ENCODE measurements at places on chromosomes 1 and 21.

DNA sequence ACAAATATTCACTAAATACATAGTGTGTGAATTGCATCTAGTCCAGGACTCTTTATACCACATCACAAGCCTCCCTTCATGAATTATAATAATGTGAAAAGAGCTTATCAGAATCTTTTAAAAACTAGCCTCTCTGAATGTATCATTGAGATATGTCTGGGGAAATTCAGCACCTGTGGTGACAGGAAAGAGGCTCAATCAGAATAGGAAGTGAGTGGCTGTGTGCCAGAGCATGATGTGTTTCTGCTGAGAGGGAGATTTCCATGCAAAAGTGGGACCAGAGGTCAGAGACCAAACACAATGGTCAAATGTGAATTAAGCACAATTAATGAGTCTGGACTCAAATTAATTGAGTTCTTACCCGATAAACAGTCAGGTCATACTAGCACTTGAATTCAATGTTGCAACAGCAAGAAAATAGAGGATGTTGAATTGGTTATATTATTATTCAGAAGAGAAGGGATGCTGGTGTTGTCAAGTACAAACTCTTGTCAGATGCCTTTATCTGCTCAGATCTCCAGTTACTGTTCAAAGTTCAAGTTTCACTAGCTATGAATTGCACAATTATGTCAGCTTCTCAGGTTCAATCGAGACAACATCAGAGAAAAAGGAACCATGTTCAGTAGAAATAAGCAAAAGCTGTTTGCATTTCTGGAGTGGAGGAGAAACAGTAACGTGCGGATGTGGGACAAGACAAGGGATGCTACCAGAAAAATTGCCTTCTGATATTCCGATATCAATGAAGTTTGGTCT is 226.2 kb downstream of the ZNF326 start:
- DNase-seq: no peak

GRCh38 chr1:110017792-110018191 is 16.6 kb upstream of the STRIP1 start:
- no peak for DNase-seq

- no peak for DNase-seq
These were observed 7.7 kb downstream of the IFNLR1 start for GRCh38 chr1:24179251-24179840.

DNA sequence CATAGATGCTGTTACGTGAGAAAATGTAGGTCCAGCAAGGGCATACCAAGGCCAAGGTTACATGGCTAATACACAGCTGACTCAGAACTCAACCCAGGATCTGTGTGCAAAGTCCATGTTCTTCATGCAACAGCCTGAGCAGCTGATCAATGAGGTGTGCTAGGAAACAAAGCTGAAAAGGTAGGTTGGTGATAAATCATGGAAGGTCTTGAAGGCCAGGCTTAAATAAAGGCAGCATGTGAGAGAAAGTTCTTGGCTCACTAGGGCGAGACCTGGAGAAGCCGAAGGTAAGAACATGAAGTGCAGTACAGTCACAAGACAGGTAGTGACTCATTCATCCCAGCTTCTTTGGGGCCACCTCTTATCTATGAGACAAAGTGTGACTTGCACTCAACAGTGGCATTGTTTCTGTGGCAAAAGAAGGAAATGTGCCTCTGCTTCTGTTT is 33.4 kb downstream of the TLR5 start:
- no peak for DNase-seq

GRCh38 chr1:224219612-224220059 is 36.6 kb downstream of the DEGS1 start:
- DNase-seq: no peak

DNA sequence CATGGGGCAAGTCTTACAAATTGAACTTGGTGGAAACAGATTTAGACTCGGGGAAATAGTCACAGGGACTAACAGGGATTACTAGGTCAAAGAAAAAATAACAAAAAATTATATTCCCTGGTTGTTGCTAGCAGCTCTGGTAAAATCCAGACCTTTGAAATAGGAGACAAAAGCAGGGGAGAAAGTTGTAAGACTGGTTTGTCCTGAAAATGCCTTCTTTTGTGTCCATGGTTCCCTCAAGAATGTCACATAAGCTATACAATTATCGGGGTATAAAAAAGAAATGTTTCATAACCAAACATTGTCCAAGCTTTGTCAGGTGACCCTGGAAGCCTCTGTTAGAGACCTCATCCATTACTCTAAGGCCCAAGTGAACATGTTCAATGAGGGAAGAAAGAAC is 33.1 kb downstream of the KIAA0319L start:
- no peak for DNase-seq

DNA sequence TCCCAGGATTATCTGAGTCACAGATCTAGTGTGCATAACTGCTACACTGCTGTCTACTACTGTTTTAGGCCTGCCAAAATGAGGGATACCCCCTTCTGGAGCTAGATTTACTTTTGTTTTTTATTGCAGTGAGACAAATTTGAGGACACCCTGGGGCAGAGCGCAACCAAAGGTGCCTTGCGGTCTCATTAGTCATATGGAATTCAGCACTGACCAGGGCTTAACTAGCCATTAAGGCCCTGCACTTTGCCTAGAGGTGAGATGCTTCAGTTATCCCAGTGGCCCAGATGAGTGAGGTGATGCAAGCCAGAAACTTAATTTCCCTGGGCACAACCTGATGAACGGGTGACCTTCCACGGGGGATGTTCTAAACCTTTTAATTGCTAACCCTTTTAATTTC is 998 bp upstream of the SPAG17 start:
- no peak for DNase-seq

DNA sequence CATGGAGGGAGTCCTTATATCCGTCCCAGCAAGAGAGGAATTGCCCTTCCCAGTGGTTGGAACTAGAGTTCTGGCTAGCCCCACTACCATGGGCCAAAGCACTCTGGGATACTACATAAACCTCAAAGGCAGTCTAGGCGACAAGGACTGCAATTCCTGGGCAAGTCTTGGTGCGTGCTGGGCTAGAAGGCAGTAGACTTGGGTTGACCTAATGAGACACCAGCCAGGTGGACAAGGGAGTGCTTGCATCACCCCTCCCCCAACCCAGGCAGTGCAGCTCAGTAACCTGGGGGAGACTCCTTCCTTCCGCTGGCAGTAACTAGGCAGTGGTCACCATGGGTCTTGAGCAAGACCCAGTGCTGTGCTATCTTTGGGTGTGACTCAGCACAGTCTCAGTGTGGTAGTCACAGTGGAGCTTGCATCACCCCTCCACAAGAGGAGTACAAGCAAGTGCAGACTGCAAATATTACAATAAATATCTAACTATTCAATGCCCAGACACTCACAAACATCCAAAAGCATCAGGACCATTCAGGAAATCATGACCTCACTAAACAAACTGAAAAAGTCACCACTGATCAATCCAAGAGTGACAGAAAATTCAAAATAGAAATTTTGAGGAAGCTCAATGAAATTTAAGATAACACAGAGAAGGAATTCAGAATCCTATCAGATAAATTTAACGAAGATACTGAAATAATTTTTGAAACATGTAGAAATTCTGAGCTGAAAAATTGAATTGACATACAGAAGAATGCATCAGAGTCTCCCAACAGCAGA is 84.7 kb upstream of the LYPLAL1 start:
- DNase-seq: no peak
